T-helper 2 cell treated with Interferon-gamma antibody and Interleukin-4, amounts not matched to agents 100 ng/mL and 5 ng/mL, for 36 hours (primary cell): ENCODE measurements at places on chromosomes 2 and 18. TPM values are rescaled to one million over a fixed set of nuclear protein-coding genes. Genes with fewer than 3 reads are reported as not detected.

The TYMS gene
- total RNA-seq = 354 and 362 TPM in 2 replicates

The RESP18 gene
- total RNA-seq = not detected in 2 replicates

The RAB6C gene
- not detected in 2 replicates for total RNA-seq

The IL1R1 gene
- total RNA-seq = 0.05 and 0.11 TPM in 2 replicates

The LCT gene
- 0.64 and 0.86 TPM in 2 replicates for total RNA-seq

The REG1B gene
- total RNA-seq = not detected in 2 replicates

The ALPP gene
- total RNA-seq = not detected in 2 replicates

The PTPN2 gene
- total RNA-seq = 53.2 and 59.9 TPM in 2 replicates

The CD28 gene
- total RNA-seq = 117 and 126 TPM in 2 replicates

The USP34 gene
- 94.8 and 96.6 TPM in 2 replicates for total RNA-seq

The ACOXL gene
- 2.5 and 2.8 TPM in 2 replicates for total RNA-seq

The HSBP1L1 gene
- 7.0 and 8.0 TPM in 2 replicates for total RNA-seq

The ASPRV1 gene
- 1.3 and 1.5 TPM in 2 replicates for total RNA-seq

The MGAT4A gene
- 69.5 and 73.7 TPM in 2 replicates for total RNA-seq

The NT5C1B gene
- total RNA-seq = not detected in 2 replicates

The ALPI gene
- not detected in 2 replicates for total RNA-seq

The MDH1 gene
- total RNA-seq = 179 and 182 TPM in 2 replicates

The RAMP1 gene
- 10.5 and 10.7 TPM in 2 replicates for total RNA-seq

The DSG1 gene
- not detected in 2 replicates for total RNA-seq

The SLC8A1 gene
- total RNA-seq = 1.8 and 1.9 TPM in 2 replicates

The MALL gene
- total RNA-seq = not detected in 2 replicates

The UNC50 gene
- total RNA-seq = 28.8 and 32.1 TPM in 2 replicates

The ZNF804A gene
- total RNA-seq = not detected in 2 replicates
